ENCODE measurements at places on chromosomes 1 and 21.

DNA sequence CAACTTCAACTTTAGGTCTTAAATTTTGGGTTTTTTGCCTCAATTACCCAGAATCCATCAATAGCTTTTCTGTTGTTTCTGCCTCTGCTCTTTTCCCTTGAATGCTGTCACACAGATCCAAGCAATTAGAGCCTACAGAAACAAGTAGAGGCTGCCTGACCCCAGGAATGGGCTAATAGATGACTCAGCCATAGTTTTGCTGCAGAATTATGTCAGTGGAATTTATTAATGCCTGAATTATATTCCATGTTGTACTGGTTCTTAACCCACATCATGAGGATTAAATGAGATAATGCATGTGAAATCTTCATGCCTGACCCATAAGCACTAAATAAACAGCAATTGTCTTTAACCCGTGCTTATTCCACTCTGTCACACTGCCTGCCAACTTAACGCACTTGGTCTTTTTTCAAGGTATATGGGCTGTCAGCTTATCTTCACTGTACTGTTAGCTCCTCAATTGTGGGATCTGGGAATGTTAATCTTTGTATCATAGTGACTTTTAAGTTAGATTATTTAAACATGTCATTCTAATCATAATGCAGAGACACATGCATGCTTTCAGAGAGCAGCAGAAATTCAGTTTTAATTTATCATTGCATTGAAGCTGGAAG lies 213.3 kb downstream of the ROR1 start:
- no peak for DNase-seq

DNA sequence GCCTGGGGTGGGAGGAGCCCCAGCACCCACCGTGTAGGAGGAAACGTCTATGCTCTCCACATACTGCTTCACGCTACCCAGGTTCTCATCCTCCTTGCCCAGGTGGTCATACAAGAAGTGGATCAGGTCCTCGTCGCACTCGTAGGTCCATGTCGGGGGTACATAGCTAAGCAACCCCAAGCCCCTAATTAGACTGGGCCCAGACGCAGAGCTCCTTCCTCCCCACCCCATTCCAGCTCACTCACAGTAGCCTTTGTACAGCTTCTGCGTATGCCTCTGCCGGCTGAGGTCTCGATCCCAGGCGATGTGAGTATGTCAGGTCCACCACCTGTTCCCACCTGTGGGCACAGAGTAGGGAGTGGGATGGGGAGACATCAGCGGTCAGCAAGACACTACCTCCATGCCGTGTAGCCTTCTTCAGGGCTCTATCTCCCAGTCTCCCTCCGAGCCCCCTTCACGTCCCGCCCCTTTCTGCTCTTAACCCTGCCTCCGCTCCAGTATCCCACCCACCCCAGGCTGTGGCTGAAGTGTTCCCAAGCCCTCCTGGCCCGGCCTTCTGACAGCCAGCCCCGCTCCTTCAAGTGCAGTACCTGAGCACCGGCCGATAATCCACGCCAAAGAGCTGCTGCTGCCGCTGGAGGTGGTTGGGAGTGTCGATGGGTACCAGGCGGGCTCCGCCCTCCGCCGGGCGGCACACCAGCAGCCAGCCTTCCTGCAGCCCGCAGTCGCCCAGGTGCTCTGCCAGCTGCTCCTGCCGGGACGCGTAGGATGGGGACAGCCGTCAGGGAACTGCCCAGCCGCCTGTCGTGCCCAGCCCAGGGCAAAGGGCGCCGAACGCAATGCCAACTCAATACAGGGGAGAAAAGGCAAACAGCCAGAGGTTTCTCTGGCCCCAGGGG lies 919 bp downstream of the HECTD3 start:
- DNase-seq = no peak

- DNase-seq = no peak
Observed at GRCh38 chr1:8020032-8020431, 6.1 kb downstream of the ERRFI1 start.

DNA sequence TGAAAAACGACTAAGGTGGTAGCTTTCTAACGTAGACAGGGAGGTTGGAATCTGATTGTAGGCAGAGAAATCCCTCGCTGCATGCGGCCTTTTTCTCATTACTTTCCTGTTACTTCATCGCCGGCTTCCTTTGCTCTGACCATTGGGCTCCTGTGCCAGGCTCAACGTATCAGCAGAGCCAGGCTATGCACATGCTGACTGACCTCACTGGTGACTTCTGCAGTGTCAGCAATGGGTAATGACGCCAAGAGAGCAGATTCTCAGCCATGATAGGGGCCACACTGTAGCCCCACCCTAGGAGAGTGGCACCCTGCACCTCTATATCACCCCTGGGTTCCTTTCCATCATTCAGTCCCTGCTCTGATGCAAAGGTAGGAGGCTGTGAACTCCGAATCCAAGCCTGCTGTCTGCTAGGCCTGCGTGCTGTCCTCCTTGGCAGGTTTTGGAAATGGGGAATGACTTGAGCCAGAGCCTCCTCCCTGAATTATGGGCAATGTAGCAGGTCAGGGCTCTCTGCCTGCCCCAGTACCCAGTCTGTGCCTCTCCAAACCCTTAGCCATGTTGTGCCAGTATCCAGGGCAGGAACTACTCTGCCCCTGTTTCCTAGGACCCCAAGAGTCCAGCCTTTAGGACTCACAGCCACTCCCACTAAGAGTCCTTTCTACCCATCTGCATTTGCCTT lies 11.4 kb downstream of the PPFIA4 start:
- peak; percentile 44 for DNase-seq

DNA sequence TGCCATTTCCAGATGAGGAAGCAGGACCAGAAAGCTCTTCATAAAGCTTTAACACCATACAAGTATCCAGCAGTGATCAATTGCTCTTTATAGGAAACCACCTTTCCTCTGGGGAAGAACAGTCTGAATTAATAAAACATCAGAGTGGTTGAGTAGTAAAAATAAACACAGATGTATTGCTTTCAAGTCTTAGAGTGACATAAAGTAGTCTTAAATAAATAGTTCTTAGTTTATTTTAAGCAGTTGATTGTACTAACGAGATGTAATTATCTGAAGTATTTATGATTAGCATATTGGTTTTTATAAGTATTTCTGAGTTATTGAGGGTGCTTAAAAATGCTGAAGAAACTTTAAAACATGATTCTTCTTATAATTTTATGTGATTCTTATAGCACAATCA lies 67.0 kb downstream of the PRKAA2 start:
- DNase-seq = no peak

DNA sequence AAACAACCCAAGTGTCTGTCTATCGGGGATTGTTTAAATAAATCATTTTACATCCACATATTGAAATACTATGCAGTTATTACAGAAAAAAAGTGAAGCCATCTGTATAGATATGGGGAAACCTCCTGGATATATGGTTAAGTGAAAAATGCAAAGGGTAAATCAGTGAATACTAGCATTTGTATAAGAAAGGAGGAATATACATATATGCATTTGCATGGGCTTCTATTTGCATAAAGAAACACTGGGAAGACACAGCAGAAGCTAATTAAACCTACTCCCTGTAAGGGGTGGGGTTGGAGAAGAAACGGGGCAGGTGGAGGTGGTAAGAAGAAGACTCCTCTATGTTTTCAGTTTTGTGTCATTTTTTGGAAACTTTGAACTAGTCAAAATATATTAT lies 16.6 kb upstream of the KIRREL1 start:
- no peak for DNase-seq

DNA sequence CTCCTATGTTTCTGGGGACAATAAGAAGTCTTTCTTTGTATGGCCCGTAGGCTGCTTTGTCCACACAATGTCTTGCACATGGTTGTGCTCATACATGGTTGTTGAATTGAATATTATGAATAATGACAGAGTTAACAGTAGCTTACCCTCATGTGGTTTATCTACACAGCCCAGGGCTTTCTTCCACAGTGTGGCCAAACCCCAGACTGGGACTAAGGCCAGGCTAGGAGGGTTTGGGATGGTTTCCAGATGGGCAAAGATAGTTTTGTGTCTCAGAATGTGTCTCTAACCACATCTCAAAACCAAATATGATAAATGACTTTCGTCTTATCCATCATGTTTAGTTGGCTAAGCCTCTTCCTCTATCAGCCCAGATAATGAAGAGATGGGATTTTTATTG lies 65.2 kb downstream of the CACNA1E start:
- no peak for DNase-seq

DNA sequence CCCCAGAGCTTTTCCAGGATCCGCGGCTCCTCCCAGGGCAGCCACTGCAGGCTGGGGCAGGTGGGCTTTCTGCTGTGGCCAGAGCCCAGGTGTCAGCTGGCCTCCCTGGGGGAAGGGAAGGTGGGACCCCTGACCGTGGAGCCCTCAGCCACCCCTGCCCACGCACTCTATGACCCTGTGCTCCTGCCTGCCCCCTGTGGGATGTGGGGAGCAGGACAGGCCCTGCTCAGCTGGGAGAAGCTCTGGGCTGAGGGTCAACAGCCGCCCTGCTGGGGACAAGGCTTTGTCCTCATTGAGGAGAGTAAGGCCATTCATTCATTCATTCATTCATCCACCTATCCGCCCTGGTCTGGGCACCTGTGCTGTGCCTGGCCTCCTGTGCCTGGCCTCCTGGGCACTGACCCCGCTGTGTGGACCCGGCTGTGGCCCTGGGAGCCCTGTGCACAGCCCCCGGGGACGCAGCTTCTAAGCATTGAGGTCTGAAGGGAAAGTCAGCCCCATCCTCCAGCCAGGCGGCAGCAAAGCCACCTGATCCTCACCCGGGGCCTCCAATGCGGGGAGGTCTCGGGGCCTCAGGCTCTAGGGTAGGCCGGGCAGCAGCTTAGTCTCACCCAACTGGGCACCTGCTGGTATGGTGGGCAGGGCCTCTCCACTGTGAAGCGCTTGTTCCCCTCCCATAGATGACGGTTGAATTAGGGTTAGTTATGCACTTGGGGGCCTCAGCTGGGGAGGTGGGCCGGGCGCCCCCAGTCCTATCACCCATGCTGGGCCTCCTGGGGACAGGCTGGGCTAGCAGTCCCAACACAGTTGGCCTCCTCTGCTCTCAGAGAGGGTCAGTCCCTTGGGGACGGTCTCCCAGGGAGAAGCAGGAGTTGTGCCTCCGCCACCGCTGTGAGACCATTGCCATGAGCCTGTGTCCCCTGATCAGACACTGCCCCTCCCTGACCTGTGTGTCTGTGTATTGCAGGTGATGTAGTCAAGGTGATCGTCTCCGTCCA lies 6.0 kb downstream of the TNFRSF14 start:
- no peak for DNase-seq

DNA sequence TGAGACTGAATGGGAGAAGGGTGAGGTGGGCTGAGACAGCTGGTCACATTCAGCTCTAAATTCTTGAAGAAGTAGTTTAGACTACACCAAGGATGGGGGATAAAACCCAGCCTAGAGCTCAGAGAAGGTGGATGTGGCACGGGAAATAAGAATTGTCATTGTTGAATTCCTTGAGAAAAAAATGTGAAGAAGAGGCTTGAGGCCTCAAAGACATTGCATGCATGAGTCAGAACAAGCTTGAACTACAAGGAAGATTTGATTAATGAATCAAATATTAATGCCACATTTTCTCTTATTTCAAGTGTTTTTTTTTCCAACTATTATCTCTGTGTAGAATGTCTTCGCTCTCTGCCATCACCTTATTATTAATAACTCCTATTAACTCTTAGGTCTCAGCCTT lies 58.9 kb downstream of the MAP3K7CL start:
- DNase-seq = no peak

DNA sequence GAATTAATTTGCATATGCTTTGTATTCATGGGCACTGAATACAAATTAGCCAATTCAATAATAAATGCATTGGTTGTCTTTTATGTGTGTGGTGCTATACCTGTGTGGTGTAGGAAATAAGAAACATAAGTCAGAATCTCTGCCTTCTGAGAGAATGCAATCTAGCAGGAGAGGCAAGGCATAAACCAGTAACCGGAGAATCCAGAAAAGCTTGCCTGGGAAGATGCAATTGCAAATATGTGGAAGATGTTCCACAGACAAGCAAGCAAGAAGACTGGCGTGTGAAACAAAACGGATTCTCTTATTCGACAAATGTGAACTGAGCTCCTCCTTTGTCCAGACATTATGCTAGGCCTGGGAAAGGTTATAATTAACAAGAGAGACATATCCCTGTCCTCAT lies 134.3 kb downstream of the NR5A2 start:
- DNase-seq = no peak

- no peak for DNase-seq
Observed at GRCh38 chr1:94935476-94935875, 8.6 kb upstream of the CNN3 start.

- DNase-seq = no peak
Observed at GRCh38 chr1:21027805-21028204, 148.9 kb downstream of the EIF4G3 start.

GRCh38 chr1:111422546-111423391 lies 4.8 kb downstream of the OVGP1 start:
- DNase-seq = no peak

GRCh38 chr1:119893238-119893791 lies 3.0 kb downstream of the ADAM30 start:
- DNase-seq = no peak

DNA sequence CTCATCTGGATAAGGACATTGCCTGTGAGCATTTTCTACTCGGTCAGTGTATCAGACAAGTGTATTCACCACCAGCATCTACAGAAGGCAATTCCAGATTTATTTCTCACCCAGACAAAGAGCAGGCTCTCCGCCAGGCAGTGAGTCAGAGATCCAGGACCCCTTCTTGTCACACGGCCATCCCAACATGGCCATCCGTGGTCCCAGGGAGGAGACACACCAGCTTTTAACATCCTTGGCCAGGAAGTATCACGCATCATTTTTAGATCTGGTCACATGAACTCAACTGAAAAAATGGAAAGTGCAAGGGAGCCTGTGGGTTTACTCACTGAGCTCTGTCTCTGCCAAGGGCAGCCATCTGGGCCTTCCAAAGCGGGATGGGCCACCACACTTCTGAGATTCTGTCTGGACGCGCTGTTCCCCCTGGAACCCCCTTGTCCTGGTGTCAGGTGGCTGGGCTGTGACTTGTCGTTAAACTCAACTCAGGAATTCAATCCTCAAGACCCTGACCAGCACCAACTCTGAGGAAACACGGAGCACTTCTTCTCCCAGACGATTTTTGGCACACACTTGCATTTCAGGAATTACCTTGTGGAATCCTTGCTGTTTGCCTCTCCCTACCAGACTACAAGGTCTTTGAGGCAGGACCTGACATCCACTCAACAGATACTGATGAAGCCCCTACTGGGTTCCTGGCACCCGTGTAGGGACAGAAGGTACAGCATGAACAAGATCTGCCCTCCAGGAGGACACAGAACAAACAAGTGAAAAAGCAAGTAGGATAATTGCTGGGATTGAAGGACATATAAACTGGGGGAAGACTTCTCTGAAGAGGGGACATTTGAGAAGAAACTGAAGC lies 21.6 kb upstream of the CCSAP start:
- no peak for DNase-seq
